Activated CD8-positive, alpha-beta memory T cell treated with anti-CD3 and anti-CD28 coated beads for 4 hours (primary cell): ENCODE measurements at places on chromosomes 5 and 9.

GRCh38 chr5:67299231-67299735 lies 102.7 kb upstream of the CD180 start:
- DNase-seq, result no peak

DNA sequence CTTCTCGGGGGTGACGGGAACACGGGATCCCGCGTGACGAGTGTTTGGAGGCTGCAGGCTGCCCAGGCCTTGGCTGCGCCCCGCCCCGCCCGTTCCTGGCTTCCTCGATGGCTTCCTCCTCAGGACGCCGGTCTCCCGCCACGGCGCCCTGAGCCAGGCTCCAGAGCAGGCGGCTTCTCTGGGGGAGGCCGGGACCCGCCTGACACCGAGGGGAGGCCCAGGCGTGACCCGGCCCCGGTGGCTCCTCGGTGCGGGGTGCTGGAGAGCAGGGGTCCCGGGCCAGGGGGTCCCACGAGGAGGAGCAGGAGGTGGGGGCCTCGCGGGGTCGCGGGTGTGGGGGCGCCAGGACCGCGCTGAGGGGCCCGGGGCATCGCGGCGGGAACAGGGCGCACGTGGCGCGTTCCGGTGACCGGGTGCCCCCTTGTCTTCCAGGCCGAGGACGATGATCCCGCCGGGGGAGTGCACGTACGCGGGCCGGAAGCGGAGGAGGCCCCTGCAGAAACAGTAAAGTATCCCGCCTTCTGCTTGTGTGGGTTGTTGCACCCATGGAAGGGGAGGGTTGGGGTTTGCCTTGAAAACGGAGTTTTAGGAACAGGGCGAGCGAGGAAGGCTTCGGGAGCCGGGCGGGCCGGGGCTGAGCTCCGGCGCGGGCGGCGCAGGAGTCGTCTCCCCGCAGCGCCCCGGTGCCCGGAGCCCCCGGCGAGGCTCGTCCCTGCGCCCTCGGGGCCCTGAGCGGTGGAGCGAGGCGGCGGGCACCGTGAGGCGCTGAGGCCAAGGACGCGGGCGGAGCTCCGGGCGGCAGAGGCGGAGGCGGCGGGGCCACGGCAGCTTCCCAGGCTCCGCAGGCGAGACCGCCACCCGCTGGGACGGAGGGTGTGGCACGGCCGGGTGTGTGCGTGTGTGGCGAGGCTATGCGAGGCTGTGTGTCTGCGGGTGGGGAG lies 22.2 kb downstream of the AHRR start:
- DNase-seq, result no peak

GRCh38 chr5:109374625-109375024 lies 35.1 kb downstream of the PJA2 start:
- DNase-seq, result no peak

- DNase-seq, result no peak
These were observed 45.3 kb upstream of the SIL1 start for GRCh38 chr5:139243425-139243970.

- DNase-seq, result no peak
These were observed 899 bp upstream of the SHC3 start for GRCh38 chr9:89179540-89179894.

DNA sequence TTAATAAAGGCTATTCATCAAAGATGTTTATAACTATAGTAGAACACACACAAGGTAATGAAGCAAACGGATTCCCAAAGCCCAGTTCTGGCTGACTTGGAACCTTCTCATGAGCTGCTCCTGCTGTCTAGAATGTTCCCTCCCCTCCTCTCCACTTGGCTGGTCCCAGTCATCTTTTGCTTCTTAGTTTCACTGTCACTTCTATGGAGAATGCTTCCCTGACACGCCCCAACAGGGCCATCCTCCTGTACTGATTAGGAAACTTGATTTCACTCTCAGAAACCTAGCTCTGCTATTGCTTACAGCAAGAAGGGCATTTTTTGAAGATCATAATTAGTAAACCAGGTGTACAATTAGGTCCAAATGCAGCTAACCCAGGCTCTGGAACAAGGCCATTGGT lies 3.2 kb upstream of the RAPGEF1 start:
- DNase-seq, result no peak

- no peak for DNase-seq
These were observed 278.6 kb downstream of the SPOCK1 start for GRCh38 chr5:137220523-137220927.

DNA sequence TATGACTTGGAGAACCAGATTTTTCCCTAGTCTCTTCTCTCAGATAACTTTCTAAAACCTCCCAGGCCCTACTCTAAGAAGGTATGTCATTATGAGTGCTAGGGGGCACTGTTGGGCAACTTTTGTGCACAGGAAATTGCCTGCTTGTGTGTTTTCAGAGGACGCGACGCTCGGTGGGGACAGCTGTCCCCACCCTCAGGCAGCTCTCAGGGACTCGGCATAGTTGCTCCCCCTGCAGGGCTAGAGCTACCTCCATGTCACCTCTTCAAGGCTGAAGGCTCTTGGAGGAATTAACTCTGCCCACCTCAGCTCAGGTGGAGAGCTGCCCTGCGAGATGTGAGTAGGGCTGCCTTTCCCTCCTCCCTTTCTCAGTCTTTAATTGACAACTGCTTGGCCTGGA lies 10.2 kb upstream of the TIFAB start:
- DNase-seq, result no peak

DNA sequence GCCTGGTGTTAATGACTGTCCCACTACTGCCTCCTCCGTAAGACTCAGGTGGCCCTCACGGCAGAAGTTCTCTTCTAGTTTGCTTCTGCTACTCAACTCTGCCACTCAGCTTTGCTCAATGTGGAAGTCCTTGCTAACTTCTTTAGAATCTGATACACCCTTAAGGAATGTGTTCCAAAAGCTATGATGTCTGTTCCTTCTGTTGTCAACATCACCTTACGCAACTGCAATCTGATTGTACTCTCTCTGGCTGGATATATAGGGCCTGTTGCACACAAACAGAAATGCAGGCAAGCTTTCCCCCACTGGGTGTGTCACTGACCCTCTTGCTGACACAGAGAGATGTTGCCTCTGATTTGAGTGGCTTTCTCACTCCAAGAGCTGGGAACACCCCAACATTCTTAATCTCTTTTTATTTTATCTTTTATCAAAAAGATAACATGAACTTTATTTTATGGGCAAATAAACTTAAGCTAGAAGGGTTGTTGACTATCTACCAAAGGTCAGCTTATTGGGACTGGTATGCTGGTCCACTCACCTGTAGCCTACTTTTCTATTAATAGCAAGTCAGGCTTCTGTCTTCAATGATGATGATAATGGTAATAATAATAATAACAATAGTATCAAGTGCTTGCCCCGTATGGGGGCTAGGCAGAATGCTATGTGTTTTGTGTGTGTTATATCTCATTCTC lies 25.2 kb downstream of the TMEM252 start:
- no peak for DNase-seq

DNA sequence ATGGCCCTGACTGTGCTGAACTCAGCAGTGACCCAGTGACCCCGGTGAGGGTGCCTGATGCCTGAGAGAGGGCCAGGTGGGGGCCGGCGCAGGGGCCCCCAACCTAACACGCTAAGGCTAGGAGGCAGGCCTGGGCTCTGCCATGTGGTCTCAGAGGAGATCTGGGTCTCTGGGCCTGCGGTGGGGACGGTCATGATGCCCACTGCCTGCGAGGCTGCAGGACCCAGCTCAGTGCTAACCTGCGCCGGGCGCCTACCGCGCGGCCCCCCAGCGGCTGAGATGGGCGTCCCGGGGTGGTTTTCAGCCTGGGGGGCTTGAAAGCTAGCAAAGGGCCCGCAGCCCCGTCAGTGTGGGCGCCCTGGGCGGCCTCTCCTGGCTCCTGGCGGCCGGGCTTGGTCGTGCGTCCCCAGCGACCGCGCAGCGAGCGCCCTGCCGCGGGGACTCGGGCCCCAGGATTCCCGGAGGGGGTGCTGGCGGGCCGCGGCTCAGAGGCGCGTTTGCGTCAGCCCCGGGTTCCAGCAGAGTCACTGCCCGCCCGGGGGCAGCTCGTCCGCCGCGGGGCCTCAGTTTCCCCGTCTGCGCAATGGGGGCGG lies 2.5 kb downstream of the EGFL7 start:
- no peak for DNase-seq

GRCh38 chr9:38259519-38260218 lies 132.8 kb upstream of the ALDH1B1 start:
- no peak for DNase-seq

DNA sequence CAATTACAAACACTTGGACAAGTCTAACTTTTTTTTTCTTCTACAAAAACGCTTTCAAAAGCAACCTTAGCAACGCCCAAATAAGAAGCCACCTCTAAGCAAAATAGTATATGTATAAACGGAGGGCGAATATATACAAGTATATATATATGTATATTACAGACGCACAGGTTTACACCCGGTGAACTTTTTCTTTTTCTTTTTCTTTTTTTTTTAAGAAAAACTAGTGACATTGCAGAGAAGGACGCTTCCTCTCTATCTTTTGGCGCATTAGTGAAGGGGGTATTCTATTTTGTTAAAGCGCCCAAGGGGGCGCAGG lies 200 bp downstream of the NPR3 start:
- no peak for DNase-seq

DNA sequence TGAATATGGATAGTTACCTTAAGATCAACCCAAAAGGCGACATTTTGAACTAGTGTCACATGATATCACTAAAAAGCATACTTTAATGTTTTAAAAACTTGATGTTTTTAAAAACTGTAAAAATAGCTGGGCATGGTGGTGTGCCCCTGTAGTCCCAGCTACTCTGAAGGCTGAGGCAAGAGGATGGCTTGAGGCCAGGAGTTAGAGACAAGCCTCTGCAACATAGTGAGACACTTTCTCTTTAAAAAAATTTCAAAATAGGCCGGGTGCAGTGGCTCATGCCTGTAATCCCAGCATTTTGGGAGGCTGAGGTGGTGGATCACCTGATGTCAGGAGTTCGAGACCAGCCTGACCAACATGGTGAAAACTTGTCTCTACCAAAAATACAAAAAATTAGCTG lies 129.5 kb downstream of the NPR3 start:
- no peak for DNase-seq

DNA sequence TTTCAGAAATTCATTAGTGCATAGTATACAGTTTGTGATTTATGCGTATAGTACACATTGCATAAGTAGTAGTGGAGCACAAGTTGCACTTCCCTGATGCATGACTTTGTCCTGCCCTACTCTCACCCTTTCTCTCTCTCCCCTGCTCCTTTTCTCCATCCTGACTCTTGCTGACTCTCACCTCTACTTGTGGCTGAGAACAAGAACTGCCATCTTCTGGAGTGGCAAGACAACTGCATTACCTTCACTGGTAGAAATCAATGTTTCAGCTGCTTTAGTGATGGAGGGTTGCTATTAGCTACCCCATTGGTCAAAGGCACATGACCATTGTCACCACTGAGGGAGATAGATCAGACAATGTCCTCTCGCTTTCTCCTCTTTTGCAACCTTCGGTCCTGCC lies 26.9 kb downstream of the SPEF2 start:
- DNase-seq, result no peak

GRCh38 chr5:35908228-35908627 lies 30.2 kb downstream of the CAPSL start:
- DNase-seq, result no peak

DNA sequence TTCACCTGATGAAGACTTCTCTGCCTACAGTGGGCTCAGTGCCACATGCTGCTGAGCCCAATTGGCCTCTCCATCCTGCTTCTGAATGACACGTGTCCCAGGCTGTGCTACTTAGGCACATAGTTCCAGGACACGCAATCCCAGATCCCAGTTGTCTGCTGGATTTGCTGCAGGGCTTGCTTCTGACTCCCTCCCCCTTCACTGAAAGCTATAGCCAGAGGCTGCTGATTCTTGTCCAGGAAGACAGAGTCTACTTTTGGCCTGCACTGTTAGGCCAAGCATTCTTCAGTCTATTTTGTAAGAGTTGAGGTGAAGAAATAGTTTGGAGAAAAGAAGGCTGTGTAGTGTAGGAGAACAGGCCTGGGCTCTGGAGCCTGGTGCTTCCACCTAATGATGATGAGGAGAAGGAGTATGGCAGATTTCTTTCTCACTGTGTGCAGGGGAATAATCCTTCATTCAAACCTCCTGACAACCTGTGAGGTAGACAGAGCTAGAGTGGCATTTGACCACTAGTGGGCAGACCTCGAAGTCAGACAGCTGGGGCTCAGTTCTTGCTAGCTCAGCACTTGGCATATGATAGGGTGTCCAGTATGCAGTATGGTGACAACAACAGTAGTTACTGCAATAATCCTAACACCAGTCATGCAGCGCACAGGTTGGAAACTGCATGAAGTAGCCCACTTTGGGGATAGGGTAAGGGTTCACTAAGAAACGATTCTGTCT lies 19.5 kb upstream of the ASPN start:
- DNase-seq, result no peak

DNA sequence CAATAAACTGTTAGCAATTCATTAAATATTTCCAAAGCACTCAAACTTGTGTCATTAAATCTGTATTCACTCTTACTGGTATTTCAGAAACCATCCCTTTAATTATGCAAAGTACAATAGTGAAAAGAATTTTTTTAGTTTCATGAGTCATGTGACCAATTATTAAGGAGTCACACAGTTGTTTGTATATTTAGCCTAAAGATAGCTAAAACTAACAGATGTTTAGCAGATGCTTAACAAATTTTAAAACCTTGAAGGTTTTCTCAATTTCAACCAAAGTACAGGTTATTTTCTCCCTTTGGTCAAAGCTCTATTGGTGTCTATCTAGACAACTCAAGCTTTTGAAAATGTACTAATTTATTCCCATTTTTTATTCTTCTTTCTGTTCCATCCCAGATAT lies 44.1 kb downstream of the PJA2 start:
- no peak for DNase-seq

- DNase-seq, result no peak
These were observed 133.1 kb downstream of the GABBR2 start for GRCh38 chr9:98575379-98576346.

- DNase-seq, result no peak
These were observed 80.5 kb downstream of the PALM2AKAP2 start for GRCh38 chr9:109860521-109860920.

DNA sequence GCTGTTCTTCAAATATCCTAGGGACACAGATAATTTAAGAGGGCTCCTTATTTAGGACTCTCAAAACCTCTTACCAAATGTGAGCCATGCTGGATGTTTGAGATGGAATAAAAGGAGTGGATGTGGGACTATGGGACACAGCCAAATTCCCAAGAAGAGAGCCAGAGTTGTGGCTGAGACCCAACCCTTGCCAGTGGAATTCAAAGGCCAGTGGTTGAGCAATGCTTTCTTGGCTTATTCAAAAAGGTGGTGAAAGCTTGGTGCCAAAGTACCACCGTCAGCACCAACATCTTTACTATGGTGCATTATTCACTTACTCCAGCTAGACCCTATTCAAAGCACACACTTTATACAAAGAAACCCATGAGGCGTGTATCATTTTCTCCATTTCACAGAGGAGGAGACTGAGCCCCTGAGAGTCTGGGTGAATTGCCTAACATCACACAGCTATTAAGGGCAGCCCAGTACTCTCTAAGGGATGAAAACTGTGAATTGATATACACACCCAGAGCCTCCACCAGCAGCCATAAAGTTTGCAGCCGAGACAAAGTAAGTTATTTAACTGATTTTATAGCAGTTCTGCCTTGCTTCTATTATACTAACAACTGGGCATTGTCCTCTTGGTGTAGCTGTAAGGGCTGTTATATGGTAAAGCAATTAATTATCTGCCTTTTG lies 391.7 kb downstream of the ACTL7B start:
- no peak for DNase-seq

GRCh38 chr9:104780796-104781395 lies 17.0 kb downstream of the NIPSNAP3B start:
- no peak for DNase-seq

GRCh38 chr5:36836831-36837230 lies 39.7 kb upstream of the NIPBL start:
- DNase-seq, result no peak

- no peak for DNase-seq
These were observed 26.6 kb downstream of the WNT8A start for GRCh38 chr5:138110266-138110963.
